Central memory CD4-positive, alpha-beta T cell (primary cell): ENCODE measurements at places on chromosomes 13 and 19.
A peak's percentile ranks its signal among the peaks of the same experiment; 100 is the strongest.

GRCh38 chr13:111161601-111162600, 46.8 kb downstream of the ARHGEF7 start:
- no peak for DNase-seq

DNA sequence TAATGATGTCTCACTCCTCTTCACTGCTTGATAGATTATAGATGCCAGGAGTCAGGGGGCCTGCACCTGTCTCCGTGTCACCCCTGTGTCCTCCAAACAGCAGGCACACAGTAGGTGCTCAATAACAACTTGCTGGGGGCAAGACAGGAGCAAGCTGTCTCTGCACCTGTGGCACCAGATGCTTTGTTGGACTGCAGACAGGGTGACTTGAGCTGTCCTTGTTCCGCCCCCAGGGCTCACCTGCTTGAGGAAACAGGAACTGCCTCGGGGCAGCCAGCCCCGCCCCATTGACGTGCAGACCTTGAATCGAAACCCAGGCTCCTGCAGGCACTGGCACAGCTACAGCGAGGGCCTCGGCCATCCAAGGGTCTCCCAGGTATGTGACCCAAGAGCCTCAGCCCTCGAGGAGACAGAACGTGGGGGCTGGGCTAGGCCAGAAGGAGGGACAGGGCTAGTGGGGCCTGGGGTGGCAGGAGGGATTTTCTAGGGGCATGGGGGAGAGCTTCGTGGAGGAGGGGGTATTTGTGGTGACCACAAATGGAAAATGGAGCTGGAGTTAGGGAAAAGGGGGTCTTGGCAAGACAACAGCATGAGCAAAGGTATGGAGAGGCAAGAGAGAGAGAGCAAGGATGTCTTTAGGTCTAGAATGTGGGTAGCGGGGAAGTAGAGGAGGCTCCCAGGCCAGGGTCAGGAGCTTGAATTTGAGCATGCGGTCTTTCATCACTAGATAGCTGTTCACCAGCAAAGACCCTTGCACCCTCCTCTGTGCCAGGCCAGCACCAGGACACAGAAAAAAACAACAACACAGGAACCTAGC, at the start of gene HSH2D:
Gene HSH2D (plus strand): TSS at position 287 of the 817 bp plus-strand sequence. CDS start 5,066 bp downstream, outside the sequence.
- peak; percentile 75 for DNase-seq

- no peak for DNase-seq
Measured at GRCh38 chr19:11142528-11143171, 12.9 kb downstream of the SPC24 start.

GRCh38 chr13:40755082-40755700, 15.8 kb downstream of the MRPS31 start:
- DNase-seq: no peak
